Neural crest cell (in vitro differentiated cells): ENCODE measurements at places on chromosomes 12 and 14. TPM values are rescaled to one million over a fixed set of nuclear protein-coding genes. Genes with fewer than 3 reads are reported as not detected.

GRCh38 chr12:108517288-108518100 is 2.4 kb downstream of the FICD start:
- no peak for DNase-seq

The SCYL2 gene
- 56.2 and 59.8 TPM in 2 replicates for total RNA-seq

The HOXC9 gene
- 5.6 and 6.3 TPM in 2 replicates for total RNA-seq

The VWF gene
- total RNA-seq, result 0.02 and 0.21 TPM in 2 replicates

- no peak for DNase-seq
These were observed 721.5 kb upstream of the TBX3 start for GRCh38 chr12:115405471-115405860.

DNA sequence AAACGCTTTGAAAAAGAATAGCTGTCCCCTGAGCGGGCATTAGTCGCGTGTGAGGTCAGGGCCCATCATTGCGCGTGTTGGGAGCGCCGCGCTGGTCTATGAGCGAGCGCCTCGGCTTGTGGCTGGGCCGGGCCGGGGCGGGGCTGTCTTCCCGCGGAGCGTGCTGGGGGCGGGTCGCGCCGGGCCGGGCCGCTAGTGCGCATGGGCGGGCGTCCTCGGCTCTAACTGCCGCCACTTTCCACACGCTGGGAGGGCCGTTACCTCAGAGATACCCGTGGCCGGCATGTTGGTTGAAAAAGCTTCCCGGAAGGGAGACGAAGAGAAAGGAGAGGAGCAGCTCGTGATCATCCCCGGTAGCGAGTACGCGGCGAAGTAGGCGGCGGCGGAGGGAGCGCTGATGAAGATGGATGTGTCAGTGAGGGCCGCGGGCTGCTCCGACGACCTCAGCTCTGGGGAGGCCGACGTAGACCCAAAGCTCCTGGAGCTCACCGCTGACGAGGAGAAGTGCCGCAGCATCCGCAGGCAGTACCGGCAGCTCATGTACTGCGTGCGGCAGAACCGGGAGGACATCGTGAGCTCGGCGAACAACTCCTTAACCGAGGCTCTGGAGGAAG is at the start of gene EID3:
TSS of gene EID3 (plus strand) at position 202 of the 614 bp plus-strand sequence. CDS start at position 398, 196 bp downstream.
- DNase-seq, result peak; percentile 55

The SPTB gene
- total RNA-seq, result 0.16 and 0.18 TPM in 2 replicates

- peak; percentile 66 for DNase-seq
These were observed 618.6 kb downstream of the AACS start for GRCh38 chr12:125683748-125684381.

GRCh38 chr12:93778306-93778705 is 101.1 kb downstream of the CRADD start:
- no peak for DNase-seq

DNA sequence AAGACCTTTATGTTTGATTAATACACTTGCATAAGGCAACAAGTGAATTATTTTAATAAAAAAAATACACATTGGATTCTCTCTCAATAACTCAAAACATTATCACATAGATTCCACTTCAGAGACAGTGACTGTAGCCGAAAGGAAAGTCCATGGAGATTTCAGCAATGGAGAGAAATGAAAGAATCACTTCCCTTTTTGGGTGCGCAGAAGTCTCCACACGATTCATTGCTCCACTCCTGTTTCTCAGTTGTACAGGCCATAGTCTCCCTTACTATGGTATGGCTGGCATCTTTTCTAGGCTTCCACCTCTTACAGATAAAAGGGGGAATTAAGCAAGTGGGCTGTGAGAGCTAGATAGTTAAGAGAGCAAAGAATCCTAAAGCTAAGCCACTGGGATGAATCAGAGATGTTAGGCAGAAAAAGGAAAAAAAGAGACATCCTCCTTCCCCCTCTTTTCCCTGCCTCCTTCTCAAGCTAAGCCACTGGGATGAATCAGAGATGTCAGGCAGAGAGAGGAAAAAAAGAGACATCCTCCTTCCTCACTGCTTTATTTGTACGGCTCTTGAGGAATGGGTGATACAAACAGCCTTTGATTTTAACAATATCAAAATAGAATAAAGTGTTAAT is 16.3 kb downstream of the ST8SIA1 start:
- no peak for DNase-seq

DNA sequence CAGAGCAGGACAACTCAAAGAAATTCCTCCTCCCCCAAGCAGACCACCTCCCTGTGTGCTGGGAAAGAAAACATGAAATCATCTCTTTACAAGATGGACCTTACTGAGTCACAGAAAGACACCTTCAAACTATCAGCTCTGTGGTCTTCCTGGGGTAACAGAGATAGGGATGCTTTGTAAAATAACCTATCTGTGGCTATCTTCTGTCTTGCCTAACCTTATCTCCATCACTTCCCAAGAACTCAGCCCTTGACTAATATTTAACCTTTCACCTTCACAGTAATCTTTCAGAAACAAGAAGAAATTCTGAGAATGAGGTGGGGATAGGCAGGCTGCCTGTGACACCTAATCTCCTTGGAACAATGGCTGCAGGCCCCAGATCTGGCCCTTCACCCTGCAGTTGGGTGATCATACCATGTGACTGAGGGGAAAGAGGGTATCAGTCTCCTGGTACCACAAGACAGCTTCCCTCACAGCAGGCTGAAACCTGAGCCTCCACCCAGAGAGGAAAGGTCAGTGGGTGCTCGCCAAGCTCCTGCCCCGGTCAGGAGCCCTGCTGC is 27.4 kb upstream of the CEBPE start:
- DNase-seq, result no peak

The C12orf42 gene
- not detected in 2 replicates for total RNA-seq

GRCh38 chr12:65648461-65648860 is 175.8 kb upstream of the HMGA2 start:
- DNase-seq, result no peak

The GNG2 gene
- 163 and 174 TPM in 2 replicates for total RNA-seq

GRCh38 chr12:42757624-42758119 is 168.1 kb upstream of the PRICKLE1 start:
- no peak for DNase-seq

The TAS2R9 gene
- 0.39 TPM in 1 of 2 replicates, not detected in the other for total RNA-seq

DNA sequence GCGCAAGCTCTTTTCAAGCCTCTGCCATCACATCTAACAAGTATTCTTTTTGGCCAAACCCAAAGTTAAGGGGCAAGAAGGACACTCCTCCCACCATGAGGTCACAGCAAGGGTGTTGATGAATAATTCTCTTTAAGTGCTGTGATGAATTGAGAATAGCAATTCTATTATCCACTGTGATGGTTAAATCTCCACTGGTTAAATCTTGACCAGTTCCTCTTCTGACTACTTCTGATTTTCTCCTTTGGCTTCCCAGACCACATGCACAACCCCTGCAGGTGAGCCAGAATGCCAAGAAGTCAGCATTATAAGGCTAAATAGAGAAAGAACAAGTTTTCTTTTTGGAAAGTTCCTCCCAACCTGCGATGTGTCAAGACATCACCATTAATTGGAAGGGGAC is 90.6 kb upstream of the BCL2L14 start:
- no peak for DNase-seq

The RAB21 gene
- total RNA-seq, result 59.1 and 63.7 TPM in 2 replicates

DNA sequence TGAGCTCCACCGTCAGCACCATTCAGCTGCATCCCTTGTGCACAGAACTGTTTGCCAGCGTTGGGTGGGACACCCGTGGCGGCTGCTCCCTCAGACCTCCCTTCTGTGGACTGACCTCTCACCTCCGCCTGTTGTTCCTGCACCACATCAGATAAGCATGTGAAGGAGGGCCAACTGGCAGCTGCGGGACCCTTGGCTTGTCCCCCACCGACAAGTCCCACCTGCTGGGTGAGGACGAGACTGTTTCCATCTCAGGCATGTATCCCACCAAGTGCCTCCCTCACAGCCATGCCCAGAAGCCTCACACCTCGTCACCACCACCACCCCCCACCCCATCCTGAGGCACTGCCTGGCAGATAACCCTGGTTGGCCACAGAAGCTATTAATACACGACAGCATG is 18.6 kb upstream of the TEAD4 start:
- DNase-seq, result no peak

GRCh38 chr12:29066011-29066588 is 83.0 kb upstream of the FAR2 start:
- no peak for DNase-seq

The RAB5B gene
- 86.5 and 97.3 TPM in 2 replicates for total RNA-seq

The PTGR2 gene
- 6.0 and 6.2 TPM in 2 replicates for total RNA-seq

DNA sequence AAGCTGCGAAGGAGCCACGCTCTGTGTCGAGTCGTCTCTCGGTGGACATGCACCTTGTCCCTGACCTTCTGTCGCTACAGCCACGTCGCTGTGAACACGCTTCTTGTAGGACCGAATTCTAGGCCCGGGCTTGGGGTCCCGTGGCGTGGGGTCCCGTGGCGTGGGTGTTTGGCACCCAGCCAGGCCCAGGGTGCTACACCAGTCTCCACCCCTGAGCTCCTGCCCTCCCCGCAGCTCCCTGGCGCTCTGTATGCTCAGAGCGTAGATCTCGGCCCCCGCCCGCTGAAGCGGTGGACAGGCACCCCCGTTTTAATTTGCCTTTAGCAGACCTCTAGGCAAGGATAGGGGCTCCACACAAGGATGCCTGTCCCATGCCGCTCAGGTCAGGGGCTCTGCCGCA is 16.5 kb downstream of the MMP17 start:
- no peak for DNase-seq

- DNase-seq, result peak; percentile 35
These were observed 14.2 kb upstream of the TXNRD1 start for GRCh38 chr12:104201238-104202001.

The MLXIP gene
- total RNA-seq, result 39.8 and 44.5 TPM in 2 replicates

- DNase-seq, result no peak
These were observed 1585.3 kb upstream of the TMEM132C start for GRCh38 chr12:126681676-126682075.

DNA sequence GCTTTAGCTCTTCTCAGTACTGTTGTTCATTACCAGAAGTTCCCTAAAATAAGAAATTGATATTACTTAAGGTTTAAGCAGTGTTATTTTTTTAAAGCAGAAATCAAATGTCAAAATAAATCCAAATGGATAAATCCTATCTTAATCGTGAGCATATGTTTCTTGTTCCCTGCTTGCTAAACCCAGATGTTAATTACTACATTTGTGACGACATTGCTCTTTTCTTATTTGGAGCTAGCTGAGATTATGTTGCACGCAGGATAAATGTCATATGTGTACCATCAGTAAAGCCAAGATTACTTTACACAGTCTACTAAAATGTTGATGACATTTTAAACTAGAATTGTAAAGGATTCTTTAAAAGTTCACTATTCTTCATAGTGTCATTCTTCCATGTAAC is 157.5 kb downstream of the PLCZ1 start:
- DNase-seq, result no peak

- no peak for DNase-seq
These were observed 118.3 kb downstream of the AKAP6 start for GRCh38 chr14:32447371-32447770.

DNA sequence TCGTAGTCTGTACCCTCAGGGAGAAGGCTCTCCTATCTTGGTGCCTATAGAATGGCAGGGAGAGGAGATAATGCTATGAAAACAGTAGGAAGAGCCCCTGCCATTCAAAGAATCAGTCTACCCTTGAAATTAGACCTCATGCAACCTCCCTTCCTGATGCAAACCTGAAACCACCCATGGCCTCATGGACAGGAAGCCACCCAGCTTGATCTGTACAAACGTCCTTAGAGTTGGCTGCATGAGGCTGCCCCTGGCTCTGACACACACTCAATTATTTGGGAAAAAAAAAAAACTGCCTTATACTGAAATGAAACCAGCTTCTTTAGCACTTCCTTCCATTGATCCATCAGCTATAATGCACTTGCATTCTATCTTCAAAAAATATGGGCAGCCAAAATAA is 116.6 kb upstream of the BCL2L14 start:
- DNase-seq, result no peak

- DNase-seq, result no peak
These were observed 79.7 kb downstream of the FGD4 start for GRCh38 chr12:32478858-32479725.

The TXNRD1 gene
- 105 and 107 TPM in 2 replicates for total RNA-seq

The EFS gene
- total RNA-seq, result 100 and 104 TPM in 2 replicates

GRCh38 chr14:104937161-104937560 is 12.5 kb downstream of the PLD4 start:
- no peak for DNase-seq

- DNase-seq, result no peak
These were observed 12.6 kb downstream of the SLC8B1 start for GRCh38 chr12:113322343-113322742.

GRCh38 chr14:81313775-81314429 is 86.2 kb downstream of the STON2 start:
- no peak for DNase-seq

The RNASE7 gene
- total RNA-seq, result not detected in 2 replicates

The OTOGL gene
- 0.12 and 0.18 TPM in 2 replicates for total RNA-seq

The LIN7A gene
- 5.8 and 6.2 TPM in 2 replicates for total RNA-seq

DNA sequence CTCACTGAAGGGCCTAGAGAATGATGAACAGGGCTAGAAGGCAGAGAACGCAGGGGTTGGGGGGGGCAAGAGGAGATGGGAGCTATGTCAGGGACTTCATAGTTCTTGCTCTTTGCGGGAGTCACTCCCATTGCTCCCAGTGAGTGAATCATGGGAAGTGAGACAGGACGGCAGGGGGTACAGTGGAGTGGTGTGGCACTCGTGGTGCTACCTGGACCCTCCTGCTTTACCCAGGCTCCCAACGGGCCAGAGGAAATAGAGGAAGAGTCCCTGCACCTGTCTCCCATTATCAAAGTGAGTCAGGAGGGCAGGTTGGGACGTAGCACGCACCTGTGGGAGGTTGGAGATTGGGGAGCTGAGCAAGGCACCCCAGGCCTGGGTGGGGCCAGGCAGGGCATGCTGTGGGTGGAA is 1.3 kb upstream of the KRT8 start:
- no peak for DNase-seq

- DNase-seq, result no peak
These were observed 35.3 kb downstream of the SLC6A15 start for GRCh38 chr12:84877340-84877739.

- DNase-seq, result no peak
These were observed 47.9 kb downstream of the FGD6 start for GRCh38 chr12:95169368-95169767.

DNA sequence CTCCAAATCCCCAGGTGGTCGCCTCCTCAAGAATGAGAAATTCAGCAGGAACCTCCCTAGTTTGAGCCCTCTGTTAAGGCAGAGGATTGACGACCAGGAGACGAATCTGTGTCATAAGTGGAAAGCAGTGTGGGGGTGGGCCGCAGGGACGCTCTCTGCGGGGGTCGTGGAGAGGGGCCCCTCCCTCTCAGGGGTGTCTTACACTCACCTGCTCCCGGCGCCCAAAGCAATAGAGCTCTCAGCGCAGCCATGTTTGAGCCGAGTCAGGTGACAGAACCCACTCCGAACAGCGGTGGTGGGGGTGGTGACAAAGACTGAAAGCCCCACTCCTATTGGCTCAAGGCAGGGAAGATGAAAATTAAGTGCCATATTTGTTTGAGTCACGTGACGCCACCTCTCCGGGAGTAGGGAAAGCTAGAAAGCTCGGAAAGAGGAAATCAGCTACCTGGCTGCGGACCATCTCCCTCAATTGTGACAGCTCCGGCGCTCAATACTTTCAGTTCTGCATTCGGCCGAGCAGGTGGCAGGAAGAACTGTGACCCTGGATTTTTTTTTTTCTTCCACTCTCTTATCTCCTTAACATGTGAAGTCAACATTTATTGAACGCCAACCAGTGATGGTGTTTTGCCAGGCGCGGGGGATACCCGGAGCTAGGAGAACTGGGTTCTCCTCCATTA is at the start of gene ZFYVE26:
TSS of gene ZFYVE26 (minus strand) at position 265 of the 677 bp plus-strand sequence. CDS start 627 bp downstream, outside the sequence.
- DNase-seq, result peak; percentile 79
